Stimulated activated CD4-positive, alpha-beta T cell treated with anti-CD3 and anti-CD28 coated beads, Interleukin-1b, Interleukin-23, amount 100 ng/mL, for 4 hours (primary cell): ENCODE measurements at places on chromosomes 6 and 20.

DNA sequence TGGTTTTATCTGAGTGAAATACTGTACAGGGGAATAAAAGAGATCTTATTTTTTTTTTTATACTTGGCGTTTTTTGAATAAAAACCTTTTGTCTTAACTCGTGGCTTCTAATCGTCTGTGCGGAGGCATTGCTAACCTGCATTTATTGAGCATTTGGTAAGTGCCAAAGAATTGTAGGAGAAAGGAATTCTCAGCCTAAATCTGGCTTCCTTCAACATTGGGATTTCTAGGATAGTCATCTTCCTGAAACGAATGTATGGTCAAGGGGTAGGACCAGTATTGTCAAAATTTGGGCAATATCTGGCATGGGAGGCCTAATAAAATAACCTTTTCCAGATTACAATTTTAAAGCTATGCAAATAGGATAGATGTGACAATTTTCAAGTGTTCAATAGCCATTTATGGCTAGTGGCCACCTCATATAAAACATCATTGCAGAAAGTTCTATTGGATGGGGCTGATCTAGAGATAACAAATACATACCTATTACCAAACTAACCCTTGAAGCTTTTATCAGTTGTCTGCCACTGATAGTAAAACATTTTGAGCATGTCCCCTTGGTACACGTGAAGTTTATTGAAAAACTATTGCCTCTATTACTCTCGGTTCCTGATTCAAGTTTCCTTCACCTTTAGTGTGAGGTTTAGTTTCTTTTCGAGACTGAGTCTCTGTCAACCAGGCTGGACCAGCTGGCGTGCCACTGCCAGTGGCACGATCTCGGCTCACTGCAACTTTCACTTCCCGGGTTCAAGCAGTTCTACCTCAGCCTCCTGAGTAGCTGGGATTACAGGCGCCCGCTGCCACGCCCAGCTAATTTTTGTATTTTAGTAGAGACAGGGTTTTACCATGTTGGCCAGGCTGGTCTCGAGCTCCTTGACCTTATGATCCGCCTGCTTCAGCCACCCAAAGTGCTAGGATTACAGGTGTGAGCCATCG is 5.6 kb downstream of the PIM1 start:
- DNase-seq = no peak

DNA sequence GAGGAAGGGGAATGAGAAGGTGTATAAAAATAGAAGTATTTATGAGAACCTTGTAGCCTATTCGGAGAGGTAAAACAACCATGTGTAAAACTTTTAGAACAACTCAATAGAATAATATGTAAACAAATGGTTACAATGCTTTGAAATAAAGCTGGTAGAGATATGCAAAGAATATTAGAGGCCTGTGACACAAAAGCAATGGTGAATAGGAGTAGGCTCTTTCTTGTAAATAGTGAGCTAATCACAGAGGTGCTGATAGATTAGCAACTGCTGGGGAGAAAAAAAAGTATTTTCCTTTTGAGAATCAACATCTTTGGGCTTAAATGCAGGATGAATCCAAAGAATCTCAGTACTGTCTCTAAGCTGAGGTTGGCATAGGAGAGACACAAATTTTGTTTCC is 7.0 kb downstream of the TMEM200A start:
- DNase-seq = no peak

- DNase-seq = no peak
Observed at GRCh38 chr6:157227202-157228166, 95.8 kb downstream of the TMEM242 start.

GRCh38 chr6:112004201-112005012 is 49.5 kb upstream of the CCN6 start:
- no peak for DNase-seq

DNA sequence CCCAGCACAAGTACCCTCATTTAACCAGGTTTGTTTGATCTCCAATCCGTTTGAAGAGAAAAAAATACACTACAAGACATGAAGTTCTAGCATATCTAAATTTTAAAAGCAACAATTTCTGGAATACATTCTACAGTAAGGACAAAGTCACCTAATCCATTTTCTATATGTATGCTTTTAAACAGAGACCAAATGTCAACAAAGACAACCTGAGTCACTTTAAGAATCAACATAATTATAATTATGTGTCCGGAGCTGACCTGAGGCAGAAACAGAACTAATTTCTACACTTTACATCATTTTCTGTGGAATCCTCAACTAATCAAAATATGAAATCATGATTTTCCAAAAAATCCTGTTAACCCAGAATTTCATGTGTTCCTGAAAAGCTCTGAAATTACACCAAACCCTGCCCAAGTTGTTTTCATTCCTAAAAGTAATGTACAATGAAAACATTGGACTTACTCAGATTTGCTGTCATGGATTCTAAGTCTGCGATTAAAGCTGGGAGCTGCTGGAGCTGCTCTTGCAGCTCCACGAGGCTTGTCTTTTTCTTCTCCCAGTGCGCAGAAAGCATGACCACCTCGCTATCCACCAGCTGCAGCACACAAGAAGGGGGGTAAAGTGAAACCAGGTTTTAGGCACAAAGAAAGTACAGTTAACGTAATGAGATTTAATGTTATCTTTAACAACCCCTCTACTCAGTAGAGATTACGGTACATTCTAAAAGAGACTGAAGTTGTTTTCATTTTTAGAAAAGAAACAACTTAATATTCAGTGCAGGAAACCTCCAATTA is 35.8 kb downstream of the DTNBP1 start:
- no peak for DNase-seq

GRCh38 chr6:3754776-3755175 is 3.3 kb upstream of the PXDC1 start:
- no peak for DNase-seq
